T-helper 2 cell treated with Interferon-gamma antibody and Interleukin-4, amounts not matched to agents 100 ng/mL and 5 ng/mL, for 36 hours (primary cell): ENCODE measurements at places on chromosomes 11 and 22. TPM values are rescaled to one million over a fixed set of nuclear protein-coding genes. Genes with fewer than 3 reads are reported as not detected.

Gene MRGPRE
- not detected in 2 replicates for total RNA-seq

Gene DUSP8
- 0.30 and 0.80 TPM in 2 replicates for total RNA-seq

Gene OR2D2
- 0.27 TPM in 1 of 2 replicates, not detected in the other for total RNA-seq

Gene FAM180B
- total RNA-seq: 0.18 and 0.20 TPM in 2 replicates

Gene IL17REL
- total RNA-seq: not detected in 2 replicates

Gene ZMAT5
- 20.8 and 22.9 TPM in 2 replicates for total RNA-seq

Gene CWF19L2
- total RNA-seq: 16.5 and 17.3 TPM in 2 replicates

Gene SEPTIN3
- total RNA-seq: 4.0 and 4.6 TPM in 2 replicates

Gene RBX1
- total RNA-seq: 84.9 and 86.8 TPM in 2 replicates

Gene CATSPER1
- 0.32 TPM in 1 of 2 replicates, not detected in the other for total RNA-seq

Gene HARBI1
- total RNA-seq: 6.3 and 7.4 TPM in 2 replicates

Gene ZNF214
- not detected in 2 replicates for total RNA-seq

Gene CHRM1
- total RNA-seq: not detected in 2 replicates

Gene SHANK2
- not detected in 2 replicates for total RNA-seq

Gene MS4A1
- 0.27 TPM in 1 of 2 replicates, not detected in the other for total RNA-seq

Gene PKNOX2
- total RNA-seq: not detected in 2 replicates

Gene PGA5
- total RNA-seq: not detected in 2 replicates

Gene CLTCL1
- 0.84 and 1.0 TPM in 2 replicates for total RNA-seq
